Uterus (tissue), 4 donors: ENCODE measurements at places on chromosomes 11 and 22.

- DNase-seq, result peak; percentile 10
Observed at GRCh38 chr11:1479678-1480118, 6.9 kb downstream of the MOB2 start.

- no peak for DNase-seq
Observed at GRCh38 chr22:17769013-17769715, 5.1 kb downstream of the BID start.

- DNase-seq, result peak; percentile 52
Observed at GRCh38 chr22:20247010-20247505, 21.1 kb downstream of the RTN4R start.

GRCh38 chr11:25057861-25058260, 561.0 kb downstream of the LUZP2 start:
- no peak for DNase-seq

GRCh38 chr22:18991821-18992442, 55.8 kb upstream of the PRODH start:
- no peak for DNase-seq

DNA sequence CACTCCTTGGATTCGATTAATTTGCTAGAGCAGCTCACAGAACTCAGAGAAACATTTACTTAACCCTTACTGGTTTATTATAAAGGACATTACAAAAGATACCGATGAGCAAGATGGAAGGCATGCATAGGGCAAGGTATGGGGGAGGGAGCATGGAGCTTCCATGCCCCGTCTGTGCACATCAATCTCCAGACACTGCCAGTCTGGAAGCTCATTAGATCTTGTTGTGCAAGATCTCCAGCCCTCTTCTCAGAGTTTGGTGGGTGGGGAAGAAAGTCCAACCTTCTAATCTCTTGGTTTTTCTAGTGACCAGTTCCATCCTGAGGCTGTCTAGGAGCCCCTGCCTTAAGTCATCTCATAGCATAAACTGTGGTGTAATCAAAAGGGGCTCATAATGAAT, 190.7 kb downstream of the UVRAG start:
- no peak for DNase-seq

GRCh38 chr22:40491990-40492631, 121.7 kb downstream of the SGSM3 start:
- no peak for DNase-seq

DNA sequence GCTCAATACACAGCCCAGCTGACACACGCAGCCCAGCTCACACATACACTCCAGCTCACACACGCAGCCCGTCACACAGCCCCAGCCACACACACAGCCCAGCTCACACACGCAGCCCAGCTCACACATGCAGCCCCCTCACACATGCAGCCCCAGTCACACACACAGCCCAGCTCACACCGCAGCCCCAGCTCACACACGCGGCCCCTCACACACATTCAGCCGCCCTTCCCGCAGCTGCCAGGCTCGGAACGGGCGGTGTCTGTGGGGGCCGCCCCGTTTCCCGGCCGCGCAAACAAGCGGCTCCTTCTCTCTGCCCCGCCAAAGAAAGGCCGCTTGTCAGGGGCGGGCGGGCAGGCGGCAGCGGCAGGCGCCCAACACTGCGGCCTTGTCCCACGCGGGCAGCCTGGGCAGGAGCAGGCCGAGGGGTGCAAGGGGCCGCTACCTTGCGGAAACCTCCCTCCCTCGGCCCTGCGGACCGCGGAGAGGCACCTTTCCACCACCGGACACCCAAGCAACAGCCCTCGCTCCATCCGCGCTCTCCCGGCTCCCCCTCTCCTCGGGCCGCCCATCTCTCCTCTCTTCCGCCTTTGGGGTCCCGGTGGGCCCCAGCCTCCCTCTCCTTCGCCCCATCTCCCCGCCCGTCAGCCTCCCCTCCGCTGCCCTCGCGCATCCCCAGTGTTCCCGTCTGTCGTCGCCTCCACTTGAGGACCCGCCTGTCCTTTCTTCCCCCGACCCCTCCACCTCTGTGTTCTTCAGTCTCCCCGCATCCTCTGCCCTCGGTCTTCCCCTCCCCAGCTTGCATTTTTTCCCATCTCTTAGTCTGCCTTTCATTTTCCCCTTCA, 2.2 kb downstream of the PHLDB1 start:
- peak; percentile 44 for DNase-seq

- DNase-seq, result no peak
Observed at GRCh38 chr11:20451568-20451967, 64.1 kb downstream of the PRMT3 start.

- DNase-seq, result no peak
Observed at GRCh38 chr11:120241277-120241676, 1.3 kb downstream of the POU2F3 start.

DNA sequence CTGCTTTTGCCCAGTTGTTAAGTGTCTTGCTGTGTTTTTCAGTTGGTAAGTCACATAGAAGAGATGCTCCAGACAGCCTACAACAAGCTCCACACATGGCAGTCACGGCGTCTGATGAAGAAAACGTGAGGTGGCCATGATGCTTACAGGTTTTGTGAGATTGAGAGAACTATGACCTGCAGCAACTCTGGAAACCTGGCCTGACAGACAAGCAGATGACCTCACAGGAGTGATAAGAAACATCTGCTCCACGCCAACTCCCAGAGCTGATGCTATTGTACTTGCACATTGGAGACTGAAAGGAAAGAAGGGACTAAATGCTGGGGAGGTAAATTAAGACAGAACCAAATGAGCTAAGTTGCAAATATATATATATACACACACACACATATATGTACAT, 28.6 kb upstream of the LDHA start:
- no peak for DNase-seq

DNA sequence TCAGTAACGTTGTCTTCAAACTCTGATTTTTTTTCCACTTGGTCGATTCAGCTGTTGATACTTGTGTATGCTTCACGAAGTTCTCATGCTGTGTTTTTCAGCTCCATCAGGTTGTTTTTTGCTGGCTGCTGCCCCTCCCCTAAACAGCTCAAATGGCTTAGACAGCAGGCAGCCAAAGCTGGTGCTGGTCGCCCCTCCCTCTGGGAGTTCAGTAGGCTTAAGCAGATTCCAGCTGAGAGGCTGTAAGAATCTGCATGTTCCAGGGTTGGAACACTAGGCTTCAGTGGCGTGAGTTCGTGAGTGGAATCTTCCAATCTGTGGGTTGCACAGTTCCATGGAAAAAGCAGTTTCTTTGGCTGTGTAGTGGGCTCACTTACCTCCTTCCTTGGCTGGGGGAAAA, 10.3 kb upstream of the FIBIN start:
- DNase-seq, result no peak

GRCh38 chr22:44424867-44425693, 73.0 kb downstream of the RTL6 start:
- DNase-seq, result no peak

GRCh38 chr11:42315846-42316245, 856.4 kb upstream of the LRRC4C start:
- no peak for DNase-seq

- DNase-seq, result peak; percentile 75
Observed at GRCh38 chr11:73625696-73626318, 20.6 kb upstream of the PLEKHB1 start.

- no peak for DNase-seq
Observed at GRCh38 chr11:113984781-113985180, 9.9 kb downstream of the HTR3A start.

DNA sequence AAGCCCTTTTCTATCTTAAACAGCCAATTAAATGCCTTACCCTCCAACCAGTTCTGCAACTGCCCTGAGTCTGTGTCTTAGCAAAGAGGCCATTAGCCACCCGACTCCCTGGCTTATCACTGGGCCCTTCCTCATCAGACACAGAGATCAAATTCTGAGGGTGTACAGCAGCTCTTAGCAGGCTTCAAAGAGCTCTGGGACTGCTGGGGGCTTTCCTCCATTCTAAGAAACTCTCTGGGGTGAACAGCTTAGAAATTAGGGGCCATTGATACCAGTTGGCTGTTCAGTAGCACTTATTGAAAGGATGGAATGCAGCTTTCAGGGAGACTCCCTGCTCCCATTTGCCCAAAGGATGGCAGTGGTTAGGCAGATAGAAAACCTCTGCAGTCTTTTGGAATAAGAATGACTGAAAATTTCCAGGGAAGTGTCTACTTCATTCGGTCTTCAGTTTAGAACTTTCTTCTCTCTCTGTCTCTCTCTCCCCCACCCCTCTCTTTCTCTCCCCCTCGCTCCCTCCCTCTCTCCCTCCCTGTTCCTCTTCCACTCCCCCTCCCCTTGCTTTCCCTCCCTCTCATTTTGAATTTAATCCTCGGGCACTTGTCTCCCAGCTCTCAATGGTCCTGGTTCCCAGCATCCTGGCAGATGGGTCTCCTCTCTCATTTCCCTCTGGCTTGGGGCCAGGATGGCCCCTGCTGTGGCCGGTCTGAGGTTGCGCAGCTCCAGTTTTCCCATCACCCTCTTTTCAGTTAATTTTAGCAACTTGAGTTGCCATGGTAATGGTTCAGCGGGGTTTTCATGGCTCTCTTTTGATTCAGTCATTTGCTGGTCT, 76.4 kb downstream of the COMMD9 start:
- DNase-seq, result no peak

DNA sequence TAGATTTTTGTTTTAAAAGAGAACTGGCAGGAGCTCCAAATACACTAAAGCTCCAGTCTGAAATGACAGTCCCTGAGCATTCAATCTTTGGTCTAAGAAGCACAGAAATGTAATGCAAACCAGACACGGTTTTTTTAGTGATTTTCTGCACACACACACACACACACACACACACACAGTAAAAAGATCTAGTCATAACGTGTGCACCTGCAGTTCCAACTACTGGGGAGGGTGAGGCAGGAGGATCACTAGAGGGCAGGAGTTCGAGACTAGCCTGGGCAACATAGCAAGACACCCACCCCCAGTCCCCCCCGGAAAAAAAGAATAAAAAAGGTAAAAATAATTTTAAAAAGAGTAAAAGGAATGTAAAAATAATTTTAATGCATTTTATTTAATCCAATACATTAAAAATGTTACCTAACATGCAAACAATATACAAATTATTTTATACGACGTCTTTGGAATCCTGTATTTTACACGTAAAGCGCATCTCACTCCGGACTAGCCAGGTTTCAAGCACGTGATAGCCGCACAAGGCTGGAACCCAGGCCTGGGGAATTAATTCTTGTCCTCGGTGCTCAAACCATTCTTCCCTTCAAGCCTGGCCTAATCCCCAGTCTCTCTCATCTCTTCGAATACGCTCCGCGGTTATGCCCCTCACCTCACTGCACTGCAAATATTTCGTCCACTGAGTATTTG, 762 bp upstream of the TBC1D22A start:
- no peak for DNase-seq

- DNase-seq, result no peak
Observed at GRCh38 chr11:10307022-10307399, 2.1 kb downstream of the ADM start.

- no peak for DNase-seq
Observed at GRCh38 chr22:18000441-18001039, 23.8 kb downstream of the MICAL3 start.

DNA sequence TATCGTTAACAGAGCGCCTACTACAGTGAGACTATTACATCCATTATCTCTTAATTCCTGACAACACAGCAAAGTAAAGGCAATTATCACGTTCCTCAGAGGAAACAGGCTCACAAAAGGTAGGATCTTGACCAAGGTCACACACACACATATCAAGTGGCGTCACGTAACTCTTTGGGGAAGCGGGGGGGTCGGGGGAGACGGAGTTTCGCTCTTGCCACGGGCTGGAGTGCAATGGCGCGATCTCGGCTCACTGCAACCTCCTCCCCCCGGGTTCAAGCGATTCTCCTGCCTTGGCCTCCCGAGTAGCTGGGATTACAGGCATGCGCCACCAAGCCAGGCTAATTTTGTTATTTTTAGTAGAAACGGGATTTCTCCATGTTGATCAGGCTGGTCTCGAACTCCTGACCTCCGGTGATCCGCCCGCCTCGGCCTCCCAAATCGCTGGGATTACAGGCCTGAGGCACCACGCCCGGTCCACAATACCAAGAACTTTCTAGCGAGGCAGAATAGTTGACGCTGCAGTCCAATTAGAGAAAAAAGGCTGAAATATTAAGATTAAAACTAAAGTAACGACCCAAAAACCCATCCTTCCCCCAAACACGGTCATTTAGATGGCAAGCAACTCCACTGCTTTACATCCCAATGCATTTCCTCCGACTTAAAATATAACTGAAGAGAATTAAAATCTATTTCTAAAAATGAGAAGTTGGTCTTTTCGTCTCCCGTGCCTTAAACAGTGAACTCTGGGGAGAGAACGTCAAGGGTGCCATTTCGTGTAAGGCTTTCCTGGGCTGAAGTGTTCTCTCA, 1.2 kb downstream of the DDX17 start:
- peak; percentile 41 for DNase-seq
